ENCODE measurements at places on chromosomes 16 and 17. TPM values are rescaled to one million over a fixed set of nuclear protein-coding genes. Genes with fewer than 3 reads are reported as not detected.

ABCA10 gene
- total RNA-seq: under 0.01 TPM

C17orf113 gene
- total RNA-seq: 0.76 TPM

NPIPA2 gene
- 0.13 TPM for total RNA-seq

TRAPPC1 gene
- total RNA-seq: 87.2 TPM

PYDC1 gene
- total RNA-seq: not detected

VTN gene
- 0.13 TPM for total RNA-seq

BMERB1 gene
- total RNA-seq: 14.0 TPM

TNFRSF12A gene
- 760 TPM for total RNA-seq

CDIP1 gene
- total RNA-seq: 18.6 TPM

GNGT2 gene
- not detected for total RNA-seq

RSKR gene
- 3.4 TPM for total RNA-seq

JUP gene
- 302 TPM for total RNA-seq

PARD6A gene
- total RNA-seq: 5.5 TPM

ITGAL gene
- not detected for total RNA-seq

CD300LF gene
- total RNA-seq: not detected

MYBBP1A gene
- total RNA-seq: 76.8 TPM

Measured in mesangial cell (primary cell).